IMR-90 (cell line): ENCODE measurements at places on chromosomes 3 and 15.

- DNase-seq, result no peak
These were observed 43.7 kb upstream of the GNB5 start for GRCh38 chr15:52234596-52235541.

GRCh38 chr15:61169275-61169903, 59.7 kb downstream of the RORA start:
- DNase-seq, result no peak

DNA sequence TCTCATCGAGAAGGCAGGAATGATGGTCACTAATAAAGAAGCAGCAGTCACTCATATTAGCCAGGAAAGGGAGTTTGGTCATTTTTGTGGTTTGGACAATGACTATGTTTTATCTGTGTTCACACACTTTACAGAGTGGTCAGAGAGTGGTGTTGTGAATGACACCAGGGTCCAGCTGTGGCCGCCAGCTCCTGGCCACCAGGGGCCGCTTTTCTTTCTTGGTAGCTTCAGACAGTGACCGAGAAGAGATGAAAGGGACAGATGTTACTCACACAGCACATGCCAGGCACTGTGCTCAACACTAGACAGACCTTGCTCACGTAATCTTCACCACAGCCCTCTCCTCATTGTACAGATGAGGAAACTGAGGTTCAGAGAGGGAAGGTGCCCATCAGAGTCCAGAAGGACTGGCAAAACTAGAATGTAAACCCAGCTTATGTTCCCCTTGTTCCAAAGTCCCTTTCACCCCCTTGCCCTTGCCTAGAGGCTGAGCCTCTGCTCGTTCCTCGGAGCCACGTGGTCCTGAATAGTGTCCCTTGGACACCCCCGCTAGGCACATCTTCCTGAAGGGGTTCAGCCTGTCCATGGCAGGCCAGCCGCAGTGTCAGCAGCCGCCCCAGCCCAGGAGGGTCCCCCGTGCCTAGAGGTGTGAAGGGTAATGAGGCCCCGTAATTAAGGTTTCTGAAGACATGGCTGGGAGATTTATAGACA, 55.6 kb downstream of the CYP11A1 start:
- DNase-seq, result peak; percentile 8

GRCh38 chr15:35393398-35393797, 152.6 kb downstream of the DPH6 start:
- no peak for DNase-seq

GRCh38 chr3:99958222-99958912, 140.7 kb downstream of the CMSS1 start:
- no peak for DNase-seq

DNA sequence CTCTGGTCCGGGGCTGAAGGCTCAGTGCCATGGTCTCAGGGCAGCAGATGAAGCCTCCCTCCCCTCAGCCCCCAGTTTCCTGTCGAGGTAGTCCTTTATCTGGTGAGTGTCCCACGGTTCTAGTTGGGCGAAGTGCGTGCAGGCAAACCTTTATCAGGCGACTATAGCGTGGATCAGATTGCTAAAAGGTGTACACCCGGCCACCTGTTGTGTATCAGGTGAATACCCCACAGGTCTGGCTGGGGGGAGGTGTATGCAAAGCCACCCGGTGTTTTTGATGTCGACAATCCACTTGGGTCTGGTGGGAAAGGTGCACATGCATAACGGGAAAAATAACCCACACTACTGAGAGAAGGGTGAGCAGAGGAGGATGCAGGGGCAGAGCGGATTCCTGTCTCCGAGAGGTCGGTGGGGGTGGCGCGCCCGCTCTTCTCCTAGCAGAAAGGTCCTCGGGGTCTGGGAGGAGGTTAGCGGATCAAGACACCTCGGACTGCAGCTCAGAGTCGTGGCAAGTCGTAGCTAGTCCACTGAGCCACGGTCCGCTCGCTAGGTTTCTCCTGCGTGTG, 507 bp downstream of the SLC12A6 start:
- no peak for DNase-seq

DNA sequence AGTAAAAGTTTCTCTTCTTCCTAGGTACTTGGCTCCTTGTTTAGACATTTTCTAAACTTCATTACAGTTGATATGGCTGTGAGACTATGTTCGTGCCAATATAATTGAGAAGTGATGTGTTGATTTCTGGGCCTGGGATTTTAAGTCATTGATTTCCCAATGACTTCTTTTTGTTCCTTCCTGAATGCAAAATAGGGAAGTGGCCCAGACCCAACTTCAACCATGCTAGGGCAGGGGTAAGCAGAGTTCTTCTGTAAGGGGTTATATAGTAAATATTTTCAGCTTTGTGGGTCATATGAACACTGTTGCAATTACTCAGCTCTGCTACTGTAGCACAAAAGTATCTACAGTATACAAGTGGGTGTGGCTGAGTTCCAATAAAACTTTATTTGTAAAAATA, 320.1 kb upstream of the WNT5A start:
- no peak for DNase-seq

DNA sequence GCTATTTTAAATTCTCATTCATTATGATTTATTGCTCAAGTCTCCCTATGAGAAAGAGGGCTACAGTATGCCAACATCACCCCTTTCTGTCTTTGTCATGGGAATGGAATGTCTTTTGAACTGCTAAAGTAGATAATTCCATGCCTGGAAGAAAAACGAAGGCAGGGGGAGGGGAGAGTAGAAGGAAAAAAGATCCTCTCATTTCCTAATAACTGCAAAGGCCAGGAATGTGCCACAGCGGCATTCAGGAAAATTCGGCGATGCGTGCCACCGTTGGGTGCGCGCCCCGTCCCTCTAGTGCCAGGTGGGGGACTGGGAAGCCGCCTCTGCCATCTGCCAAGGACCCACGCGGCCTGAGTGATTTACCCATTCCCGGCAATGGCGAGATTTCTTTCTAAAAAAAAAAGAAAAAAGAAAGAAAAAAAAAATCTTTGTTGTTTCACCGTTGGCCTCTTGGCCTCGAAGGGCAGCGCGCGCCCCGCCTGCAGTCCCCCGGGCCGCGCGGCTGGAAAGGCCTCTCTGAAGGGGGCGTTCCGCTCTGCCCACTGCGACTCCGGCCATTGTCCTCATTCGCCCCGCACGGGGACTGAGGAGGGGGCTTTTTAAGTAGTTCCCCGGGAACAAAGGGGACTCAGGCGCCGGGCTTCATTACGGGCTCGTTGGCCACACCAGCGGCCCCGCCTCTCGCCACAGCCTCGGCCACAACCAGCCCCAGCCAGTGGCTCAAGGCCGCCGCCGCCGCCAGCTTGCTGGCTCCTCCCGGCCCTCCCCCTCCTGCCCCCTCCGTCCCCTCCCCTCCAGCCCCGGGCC, 54.5 kb downstream of the CPN2 start:
- peak; percentile 50 for DNase-seq

DNA sequence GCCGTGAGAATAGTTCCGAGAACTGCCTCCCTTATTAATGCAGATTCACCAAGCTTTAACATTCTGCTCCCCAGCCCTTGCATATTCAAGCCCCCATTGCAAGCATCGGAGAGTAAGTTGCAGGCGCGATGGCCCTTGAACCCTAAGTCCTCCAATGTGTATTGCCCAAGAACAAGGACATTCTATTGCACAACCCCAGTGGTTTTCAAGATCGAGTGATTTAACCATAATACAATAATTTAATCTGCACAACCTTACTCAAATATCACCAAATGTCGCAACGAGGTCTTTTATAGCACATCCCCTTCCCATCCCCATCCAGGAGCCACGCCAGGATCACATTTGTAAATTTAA, 21.7 kb upstream of the PLXND1 start:
- DNase-seq, result no peak

DNA sequence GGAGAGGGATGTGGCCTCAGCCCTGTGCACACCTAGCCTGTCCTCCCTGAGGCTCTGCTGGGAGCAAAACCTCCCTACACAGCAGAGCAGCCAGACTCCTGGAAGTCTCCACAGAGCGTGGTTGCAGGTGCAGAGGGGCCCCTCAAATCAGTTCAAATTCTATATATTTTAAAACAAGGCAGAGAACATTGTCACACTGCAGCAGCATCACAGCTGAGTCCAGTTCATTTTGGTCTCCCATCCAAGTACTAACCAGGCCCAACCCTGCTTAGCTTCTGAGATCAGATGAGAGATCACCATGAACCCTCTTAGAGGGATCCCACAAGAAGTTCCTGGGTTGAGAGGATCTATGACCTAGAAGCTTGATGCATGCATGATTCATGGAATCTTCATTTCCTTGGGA, 331.0 kb upstream of the RGMA start:
- DNase-seq, result no peak

GRCh38 chr15:98905963-98906711, 101.5 kb downstream of the PGPEP1L start:
- no peak for DNase-seq

- peak; percentile 7 for DNase-seq
These were observed 27.5 kb downstream of the DNAJB8 start for GRCh38 chr3:128439226-128439625.

DNA sequence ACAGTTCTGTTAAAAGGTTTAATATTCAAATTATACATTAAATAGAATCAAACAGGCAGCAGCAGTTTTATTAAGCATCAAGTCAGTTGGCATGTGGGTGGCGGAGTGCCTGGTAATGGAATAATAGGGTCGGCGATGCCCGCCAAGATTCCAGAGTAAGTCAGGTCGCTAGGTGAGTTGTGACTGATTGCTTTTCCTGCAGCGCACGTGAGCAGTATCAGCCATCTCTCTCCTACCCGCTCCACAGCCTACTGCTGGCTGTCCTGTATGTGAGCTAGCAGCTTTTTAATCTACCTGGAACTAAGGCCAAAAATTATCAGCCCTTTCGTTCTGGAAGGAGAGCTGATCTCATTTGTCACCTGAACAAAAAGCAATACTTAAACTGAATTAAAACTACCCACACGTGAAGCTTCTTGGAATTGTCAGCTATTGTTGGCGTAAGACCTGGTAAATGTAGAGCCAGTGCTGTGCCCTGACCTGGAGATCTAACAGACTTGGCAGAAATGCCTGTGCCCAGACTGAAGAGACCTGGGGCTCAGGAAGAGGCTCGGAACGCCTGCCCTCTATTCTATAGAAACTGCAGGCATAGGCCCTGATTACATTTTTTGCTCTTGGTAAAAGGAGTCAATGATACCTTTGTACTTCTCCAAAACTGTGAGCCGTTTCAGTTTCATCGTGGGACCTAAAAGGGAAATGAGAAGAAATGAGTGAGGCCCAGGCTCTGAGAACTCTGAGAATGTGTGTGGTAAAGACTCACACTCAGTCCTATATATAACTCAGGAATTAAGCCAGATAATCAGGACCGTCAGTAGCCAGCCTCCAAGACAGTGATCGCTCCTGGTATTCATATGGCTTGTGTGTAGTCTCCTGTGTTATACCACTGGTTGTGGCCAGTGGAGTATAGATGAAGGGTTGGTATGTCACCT, 21.9 kb downstream of the IDH3A start:
- DNase-seq, result no peak

GRCh38 chr3:120604784-120605183, 8.6 kb downstream of the NDUFB4 start:
- no peak for DNase-seq

DNA sequence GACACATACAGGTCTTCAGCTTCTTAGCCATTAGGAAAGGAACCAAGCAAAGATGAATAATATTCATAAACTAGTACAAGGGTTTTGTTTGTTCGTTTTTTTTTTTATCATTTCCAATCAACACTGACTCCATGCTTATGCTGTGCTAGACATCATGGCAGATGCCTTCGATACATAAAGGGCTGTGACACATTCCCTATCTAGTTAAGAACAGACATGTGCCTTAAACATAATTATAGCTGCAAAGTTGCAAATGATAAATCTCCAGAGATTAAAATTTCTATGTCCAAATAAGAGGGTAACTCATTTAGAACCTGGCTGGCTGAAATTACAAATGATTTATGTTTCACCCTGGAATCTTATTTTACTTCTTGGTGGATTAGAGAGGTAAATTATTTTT, 386.4 kb downstream of the LSAMP start:
- DNase-seq, result no peak

- no peak for DNase-seq
These were observed 10.6 kb upstream of the DNAAF4 start for GRCh38 chr15:55518641-55519040.

DNA sequence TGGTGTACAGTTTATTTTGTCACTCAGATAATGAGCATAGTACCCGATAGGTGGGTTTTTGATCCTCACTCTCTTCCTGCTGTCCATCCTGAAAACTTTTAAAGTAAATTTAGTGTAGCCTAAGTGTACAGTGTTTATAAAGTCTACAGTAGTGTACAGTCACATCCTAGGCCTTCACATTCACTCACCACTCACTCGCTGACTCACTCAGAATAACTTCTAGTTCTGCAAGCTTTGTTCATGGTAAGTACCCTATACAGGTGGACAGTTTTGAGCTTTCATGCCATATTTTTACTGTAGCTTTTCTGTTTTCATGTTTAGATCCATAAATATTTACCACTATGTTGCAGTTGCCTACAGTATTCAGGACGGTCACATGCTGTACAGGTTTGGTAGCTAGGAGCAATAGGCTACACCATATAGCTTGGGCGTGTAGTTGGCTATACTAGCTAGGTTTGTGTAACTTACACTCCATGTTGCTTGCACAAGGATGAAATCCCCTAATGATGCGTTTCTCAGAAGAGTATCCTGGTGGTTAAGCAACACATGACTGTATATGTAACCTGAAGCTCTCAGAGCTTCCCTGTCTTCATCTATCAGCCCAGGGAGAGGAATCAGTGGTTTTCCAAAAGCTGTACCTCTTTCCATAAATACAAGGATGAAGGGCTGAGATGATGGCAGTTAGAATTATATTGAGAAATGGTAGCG, 87.6 kb upstream of the SLC25A26 start:
- DNase-seq, result peak; percentile 91

DNA sequence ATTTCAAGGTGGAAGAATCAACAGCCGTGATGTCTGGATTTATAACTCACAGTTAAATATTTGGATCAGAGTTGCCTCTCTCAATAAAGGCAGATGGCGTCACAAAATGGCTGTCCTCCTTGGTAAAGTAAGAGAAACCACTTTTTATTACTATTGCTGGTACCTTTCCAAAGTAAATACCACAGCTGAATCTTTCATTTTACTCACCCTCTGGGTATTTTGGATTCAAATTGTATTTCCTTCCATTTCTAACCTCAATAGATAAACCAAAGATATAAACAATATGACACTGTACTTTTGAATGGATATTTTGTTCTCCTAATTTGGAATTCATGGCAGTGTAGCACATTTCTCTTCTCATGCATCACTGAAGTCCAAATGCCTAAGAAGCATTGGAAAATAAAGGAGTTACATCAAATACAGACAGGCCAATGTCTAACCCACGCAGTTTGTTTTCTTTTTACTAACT, 29.5 kb downstream of the KLHL24 start:
- peak; percentile 96 for DNase-seq

DNA sequence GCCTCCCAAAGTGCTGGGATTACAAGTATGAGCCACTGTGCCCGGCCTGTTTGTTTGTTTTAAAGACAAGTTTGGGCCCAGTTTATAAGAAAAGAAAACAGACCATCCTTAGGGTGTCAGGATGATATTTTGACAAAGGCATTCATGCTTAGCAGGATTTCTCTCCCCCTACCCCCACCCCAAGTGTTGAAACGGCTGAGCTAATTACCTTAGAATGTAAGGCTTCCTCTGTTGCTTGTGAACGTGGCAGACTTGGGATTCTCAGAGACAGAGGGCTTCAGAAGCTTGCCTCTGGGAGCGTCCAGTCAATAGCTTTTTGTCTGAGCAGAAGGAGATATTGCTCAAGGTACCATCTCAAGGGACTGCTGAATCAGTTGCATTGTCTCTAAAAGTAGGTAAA, 24.0 kb downstream of the FLNB start:
- DNase-seq, result peak; percentile 65

- DNase-seq, result no peak
These were observed 128.6 kb downstream of the STT3B start for GRCh38 chr3:31661286-31661685.
